ENCODE measurements at places on chromosomes 16 and 17.

DNA sequence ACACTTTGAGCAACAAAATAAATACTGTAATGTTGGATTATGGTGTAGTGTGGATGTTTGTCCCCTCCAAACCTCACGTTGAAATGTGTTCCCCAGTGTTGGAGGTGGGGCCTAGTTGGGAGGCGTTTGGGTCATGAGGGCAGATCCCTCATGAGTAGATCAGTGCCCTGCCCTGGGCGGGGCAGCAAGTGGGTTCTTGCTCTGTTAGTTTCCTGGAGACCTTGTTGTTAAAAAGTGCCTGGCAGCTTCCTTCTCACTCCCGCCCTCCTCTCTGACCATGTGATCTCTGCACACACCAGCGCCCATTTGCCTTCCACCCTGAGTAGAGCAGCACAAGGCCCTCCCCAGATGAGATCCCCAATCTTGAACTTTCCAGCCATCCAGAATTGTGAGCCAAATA, 67.7 kb downstream of the MPRIP start:
- DNase-seq: no peak

DNA sequence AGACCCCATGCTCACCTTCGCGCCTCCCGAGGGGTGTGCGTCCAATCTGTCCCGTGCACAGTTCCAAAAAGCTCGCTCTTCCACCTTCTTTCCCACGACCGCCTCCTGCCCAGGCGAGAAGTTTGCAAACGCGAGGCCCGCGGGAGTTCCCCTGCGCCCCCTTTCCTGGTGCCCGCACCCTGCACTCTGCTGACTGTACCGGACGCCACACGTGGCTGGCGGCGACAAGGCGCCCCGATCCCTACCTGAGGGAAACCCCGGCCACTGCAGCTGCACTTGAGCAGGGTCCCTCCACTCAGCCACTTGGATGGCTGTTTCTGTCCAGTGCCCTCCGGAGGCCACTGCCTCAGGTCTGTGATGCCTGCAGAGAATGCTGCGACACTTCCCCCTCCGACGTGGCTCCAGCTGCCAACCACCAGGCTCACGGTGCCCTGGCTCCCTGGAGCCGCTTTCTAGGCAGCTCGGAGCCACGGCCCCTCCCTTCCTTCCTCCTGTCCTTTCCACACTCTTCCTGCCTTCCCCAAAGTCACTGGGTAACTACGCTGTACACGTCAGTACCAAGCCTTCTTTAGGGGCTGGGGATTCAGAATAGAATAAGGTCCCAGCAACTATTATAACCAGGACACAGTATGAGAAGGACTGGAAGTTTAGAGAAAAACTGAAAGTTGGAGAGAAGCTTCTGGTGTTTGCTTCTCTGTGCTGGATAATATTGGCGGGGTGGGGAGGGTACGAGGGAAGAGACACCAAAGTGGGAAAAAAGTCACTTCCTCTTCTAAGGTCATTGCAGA, at the start of gene MLKL:
TSS of gene MLKL (minus strand) at position 425 of the 788 bp plus-strand sequence. CDS start 5,105 bp downstream, outside the sequence.
- peak; percentile 30 for DNase-seq

DNA sequence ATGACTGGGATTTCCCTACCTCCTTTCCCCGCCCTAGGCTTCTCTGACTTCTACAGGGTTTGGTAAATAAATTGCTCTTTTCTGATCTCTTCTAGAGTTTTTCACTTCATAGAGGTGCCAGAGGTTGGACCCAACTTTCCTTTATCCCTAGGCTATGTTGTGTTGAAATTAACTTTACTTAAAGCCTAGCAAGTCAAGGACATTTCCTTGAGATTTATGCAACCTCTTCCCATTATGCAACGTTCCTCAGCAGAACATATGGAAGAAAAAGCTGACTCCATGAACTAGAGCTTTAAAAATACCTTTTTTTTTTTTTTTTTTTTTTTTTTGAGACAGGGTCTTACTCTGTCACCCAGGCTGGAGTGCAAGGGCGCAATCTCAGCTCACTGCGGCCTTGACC, 15.5 kb downstream of the MPO start:
- DNase-seq: no peak

GRCh38 chr17:4247971-4248388, 15.8 kb downstream of the ANKFY1 start:
- DNase-seq: no peak

Measured in NCI-H510A (cell line).